ENCODE measurements at places on chromosomes 11 and 22.

- no peak for DNase-seq
Measured at GRCh38 chr11:70568814-70569617, 170.7 kb downstream of the CTTN start.

DNA sequence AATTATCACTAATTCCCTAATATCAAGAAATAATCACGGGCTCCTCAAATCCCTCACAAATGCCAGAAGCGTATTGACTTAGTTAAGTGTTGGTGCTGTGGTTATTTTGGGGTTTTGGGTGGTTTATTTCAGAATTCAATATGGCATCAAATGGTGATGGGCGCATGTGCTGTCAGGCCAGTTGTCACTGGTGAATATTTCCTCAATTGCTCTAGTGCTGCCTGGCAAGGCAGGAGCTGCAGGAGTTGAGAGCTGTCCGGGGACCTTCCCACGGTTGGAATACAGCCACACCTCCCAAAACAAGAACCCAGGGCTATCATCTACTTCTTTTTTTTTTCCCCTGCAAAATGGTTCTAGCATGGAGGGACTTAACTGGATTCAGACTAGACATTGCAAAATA lies 10.3 kb downstream of the IGLL5 start:
- no peak for DNase-seq

GRCh38 chr22:30301995-30302809 lies 12.9 kb upstream of the CASTOR1 start:
- DNase-seq: peak; percentile 52

- DNase-seq: no peak
Measured at GRCh38 chr11:59271247-59271755, 58.6 kb upstream of the MPEG1 start.

DNA sequence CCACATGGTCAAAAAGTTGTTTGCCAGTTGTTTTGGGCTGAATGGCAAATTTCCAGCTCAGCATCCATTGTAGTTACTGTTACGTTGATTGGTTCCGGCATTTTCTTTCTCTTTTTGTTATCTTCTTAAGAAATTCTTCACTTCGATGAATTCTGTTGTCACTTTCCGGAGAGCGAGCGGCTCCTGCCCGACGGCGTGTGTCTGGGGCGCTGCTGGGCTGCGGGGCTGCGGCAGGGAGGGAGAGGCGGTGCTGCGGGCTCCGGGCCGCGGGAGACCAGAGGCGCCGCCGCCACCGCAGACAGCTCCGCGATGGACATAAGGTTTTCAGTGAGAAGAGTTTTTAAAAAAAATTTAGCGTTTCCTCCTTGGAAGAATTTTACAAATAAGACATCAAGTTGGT lies 117.4 kb downstream of the RRM1 start:
- no peak for DNase-seq

- no peak for DNase-seq
Measured at GRCh38 chr11:95716266-95716665, 73.3 kb downstream of the FAM76B start.

GRCh38 chr22:21582801-21583740 lies 15.6 kb downstream of the UBE2L3 start:
- no peak for DNase-seq

- peak; percentile 90 for DNase-seq
Measured at GRCh38 chr22:44550711-44551491, 52.9 kb upstream of the RTL6 start.

DNA sequence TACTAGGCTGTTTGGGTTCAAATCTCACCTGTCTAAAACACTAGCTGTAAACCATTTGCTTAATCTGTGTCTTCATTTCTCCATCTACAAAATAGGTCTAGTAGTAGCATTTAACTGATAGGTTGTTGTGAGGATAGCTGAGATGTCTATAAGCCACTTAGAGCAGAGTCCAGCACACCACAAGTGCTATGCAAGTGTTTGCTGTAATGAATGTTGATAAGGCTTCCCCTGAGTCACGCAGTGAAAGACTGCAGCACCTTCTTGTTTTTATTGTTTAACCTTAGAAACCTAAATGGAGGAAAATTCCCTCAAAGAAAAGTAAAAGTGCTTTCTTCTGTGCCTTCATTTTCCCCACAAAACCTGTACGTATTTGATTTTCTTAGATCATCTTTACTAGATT lies 23.1 kb upstream of the LDHA start:
- DNase-seq: no peak

- DNase-seq: no peak
Measured at GRCh38 chr11:70415642-70416395, 17.5 kb downstream of the CTTN start.

- no peak for DNase-seq
Measured at GRCh38 chr11:46381048-46381818, at the start of gene MDK. MDK (plus strand) TSS chr11:46381669; CDS start chr11:46382058, 389 bp downstream.

DNA sequence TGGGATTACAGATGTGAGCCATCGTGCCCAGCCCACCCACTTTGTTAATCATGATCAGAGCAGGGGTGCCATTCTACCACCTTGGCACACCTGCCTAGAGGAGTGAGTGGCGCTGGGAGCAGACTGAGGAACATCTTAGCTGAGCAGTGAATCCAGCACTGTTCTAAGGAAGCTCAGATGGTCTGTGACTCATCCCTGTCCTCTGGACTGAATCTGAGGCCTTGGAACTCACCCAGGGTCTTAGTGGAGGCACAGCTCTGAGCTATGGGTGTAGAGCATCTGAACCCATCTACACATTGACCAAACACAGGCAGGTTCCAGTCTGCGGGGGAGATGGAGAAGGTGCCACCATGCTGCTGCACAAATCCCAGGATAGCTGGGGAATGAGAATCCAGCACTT lies 14.9 kb downstream of the PGAP2 start:
- peak; percentile 69 for DNase-seq

DNA sequence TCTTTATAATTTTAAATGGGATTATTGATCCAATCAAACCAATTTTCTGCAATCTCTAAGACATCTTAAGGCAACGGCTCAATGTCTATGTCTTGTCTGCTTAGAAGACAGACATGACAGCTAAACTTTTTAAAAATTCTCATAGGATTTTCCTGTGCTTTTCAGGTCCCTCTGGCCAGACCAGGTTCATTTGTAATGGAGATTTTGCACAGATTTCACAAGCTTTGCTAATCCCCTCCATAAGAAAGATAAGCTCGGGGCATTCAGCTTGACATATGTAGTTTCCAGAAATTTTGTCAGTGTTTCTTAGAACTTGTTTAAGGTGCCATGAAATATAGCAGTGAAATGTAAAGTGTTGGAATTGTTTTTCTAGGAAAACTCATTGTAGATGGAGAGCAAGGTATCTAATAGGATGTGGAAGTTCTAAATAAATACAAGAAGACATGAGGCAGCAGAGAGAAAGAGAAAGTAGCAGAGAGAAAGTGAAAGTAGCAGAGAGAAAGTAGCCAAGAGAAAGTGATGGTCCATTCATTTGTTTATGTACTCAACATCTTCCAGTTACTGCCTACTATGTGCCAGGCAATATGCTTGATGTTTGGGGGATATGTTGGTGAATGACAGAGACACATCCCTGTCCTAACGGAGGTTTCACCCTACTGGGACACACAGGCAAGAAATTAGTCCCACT lies 219.1 kb upstream of the ARHGAP42 start:
- DNase-seq: no peak

- no peak for DNase-seq
Measured at GRCh38 chr11:131885431-131885830, 515.0 kb downstream of the NTM start.

DNA sequence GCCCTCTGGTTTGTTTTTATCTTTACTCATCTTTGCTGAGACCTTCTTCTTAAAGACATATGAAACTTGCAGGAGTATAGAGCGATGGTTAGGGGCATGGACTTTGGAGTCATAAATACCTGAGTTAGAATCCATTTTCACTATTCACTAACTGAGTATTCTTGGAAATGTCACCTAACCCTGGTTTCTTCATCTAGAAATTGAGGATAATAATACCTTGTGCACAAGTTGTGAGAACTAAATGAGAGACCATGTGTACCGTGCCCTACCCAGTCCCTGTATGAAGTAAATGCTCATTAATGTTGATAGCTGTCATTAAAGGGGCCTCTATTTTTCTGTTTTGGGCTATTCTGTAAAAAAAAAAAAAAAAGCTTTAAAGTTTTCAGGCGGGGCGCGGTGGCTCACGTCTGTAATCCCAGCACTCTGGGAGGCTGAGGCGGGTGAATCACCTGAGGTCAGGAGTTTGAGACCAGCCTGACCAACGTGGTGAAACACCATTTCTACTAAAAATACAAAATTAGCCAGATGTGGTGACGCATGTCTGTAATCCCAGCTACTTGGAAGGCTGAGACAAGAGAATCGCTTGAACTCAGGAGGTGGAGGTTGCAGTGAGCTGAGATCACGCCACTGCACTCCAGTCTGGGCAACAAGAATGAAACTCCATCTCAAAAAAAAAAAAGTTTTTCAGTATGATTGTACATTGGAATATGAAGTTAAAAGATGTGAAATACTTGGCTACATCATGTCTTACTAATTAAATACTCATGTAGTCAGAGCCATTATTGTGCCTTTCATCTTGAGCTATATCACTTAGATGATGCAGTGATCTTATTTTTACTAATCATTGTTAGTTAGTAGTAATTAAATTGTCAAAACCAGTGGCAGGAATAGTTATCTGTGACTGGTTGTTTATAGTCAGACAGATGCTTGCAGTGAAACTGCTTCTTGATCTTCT lies 95.0 kb downstream of the AMOTL1 start:
- peak; percentile 65 for DNase-seq

DNA sequence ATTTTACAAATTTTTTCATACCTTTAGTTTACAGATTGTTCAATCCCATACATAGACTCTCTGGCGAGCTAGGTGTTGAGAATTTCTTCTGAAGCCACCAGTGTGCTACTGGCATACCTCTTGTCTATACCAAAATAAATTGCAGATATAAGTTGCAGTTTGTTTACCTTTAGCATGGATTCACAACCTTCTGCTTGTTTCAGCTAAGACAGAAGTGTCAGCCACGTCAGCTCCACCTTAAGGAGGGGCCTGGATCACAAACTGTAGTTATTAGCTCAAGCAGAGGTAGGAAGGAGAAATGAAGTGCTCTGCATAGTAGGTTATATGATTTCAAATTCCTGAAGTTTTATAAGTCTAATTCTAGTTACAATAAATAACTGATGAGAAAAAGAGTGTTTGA lies at the start of gene NXPE4:
Gene NXPE4 (minus strand): TSS at position 216 of the 400 bp plus-strand sequence. CDS start 1,027 bp downstream, outside the sequence.
- no peak for DNase-seq

DNA sequence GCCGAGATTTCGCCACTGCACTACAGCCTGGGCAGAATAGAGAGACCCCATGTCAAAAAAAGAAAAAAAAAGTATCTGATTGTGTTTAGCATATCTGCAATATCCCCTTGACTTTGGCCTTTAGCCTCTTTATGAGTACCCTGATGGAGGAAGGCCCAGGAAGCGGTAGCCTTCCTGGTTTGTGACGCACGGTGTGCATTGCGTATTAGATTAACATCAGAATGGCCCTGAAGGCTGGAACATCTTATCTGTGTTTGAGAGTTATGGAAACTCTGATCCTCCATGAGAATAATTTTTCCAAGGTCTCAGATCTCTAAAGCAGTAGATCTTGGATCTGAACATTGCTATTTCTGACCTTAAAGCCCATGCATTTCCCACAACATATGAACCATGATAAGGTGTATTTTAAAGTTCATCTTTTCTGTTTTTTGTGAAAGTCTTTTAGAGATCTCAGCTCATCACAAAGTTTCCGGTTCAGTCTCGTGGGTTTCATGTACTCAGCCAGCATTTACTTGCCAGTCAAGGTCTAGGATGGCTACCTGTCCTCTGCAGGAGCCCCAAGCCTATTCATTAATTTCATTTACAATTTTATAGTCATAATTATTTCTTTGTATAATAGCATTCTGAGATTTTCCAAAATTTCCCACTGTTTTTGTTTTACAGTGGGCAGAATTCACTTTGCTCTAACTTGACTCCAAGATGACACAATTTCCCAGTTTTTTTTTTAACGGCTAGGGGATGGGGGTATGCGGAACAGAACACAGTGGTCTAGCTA lies 605 bp upstream of the FDX1 start:
- DNase-seq: no peak

- DNase-seq: no peak
Measured at GRCh38 chr22:37672206-37672919, 3.1 kb upstream of the LGALS1 start.

- DNase-seq: no peak
Measured at GRCh38 chr22:47504962-47505361, 742.5 kb downstream of the TBC1D22A start.
